ENCODE measurements at places on chromosomes 3 and 15. TPM values are rescaled to one million over a fixed set of nuclear protein-coding genes. Genes with fewer than 3 reads are reported as not detected.

- H3K36me3 ChIP-seq: no peaks in the 10 kb centered on the region
- no peak for DNase-seq
- no peak overlapping the region for H3K27ac ChIP-seq
Observed at GRCh38 chr15:69673291-69673881, 220.8 kb downstream of the RPLP1 start.

- H3K27ac ChIP-seq: no peak overlapping the region
- DNase-seq: no peak
- no peak overlapping the region for H3K4me3 ChIP-seq
- H3K36me3 ChIP-seq: no peaks in the 10 kb centered on the region
- H3K4me1 ChIP-seq: no peaks in the 10 kb centered on the region
- no peaks in the 10 kb centered on the region for H3K27me3 ChIP-seq
Observed at GRCh38 chr3:89314454-89315098, 207.2 kb downstream of the EPHA3 start.

DNA sequence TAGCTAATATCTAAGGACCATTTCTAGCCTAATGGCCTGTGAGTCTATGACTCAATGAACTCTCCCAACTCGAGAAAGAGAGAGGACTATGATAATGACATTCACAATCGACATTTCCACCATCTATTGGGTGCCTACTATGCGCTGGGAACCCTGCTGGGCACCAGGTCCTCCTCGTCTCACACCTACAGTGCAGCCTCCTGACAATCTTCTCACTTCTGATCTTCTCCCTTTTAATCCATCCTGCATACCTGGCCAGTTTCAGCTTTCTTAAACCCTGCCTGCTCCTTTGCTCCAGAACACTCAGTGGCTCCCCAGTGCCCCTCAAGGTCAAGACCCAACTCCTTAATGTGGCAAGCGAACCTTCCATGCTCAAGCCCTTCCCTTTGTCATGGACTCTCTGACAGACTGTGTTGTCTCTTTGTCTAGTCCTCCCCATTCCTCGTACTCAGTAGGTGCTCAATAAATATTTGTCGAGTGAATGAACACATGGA is 3.5 kb upstream of the SLC6A1 start:
- H3K4me1 ChIP-seq: no peaks in the 10 kb centered on the region
- H3K27me3 ChIP-seq: peaks cover 10% of the 10 kb centered on the region
- no peak overlapping the region for H3K4me3 ChIP-seq
- no peak for DNase-seq
- no peaks in the 10 kb centered on the region for H3K36me3 ChIP-seq

GRCh38 chr15:43105077-43105736 is 631 bp downstream of the UBR1 start:
- peaks cover 21% of the 10 kb centered on the region for H3K4me1 ChIP-seq
- no peaks in the 10 kb centered on the region for H3K27me3 ChIP-seq
- H3K36me3 ChIP-seq: no peaks in the 10 kb centered on the region

- peak overlapping the region; percentile 91 for H3K4me3 ChIP-seq
- peaks cover 37% of the 10 kb centered on the region for H3K4me1 ChIP-seq
- peak overlapping the region; percentile 82 for H3K27ac ChIP-seq
- no peaks in the 10 kb centered on the region for H3K27me3 ChIP-seq
Observed at GRCh38 chr15:89335298-89336041, 846 bp upstream of the POLG start.

DNA sequence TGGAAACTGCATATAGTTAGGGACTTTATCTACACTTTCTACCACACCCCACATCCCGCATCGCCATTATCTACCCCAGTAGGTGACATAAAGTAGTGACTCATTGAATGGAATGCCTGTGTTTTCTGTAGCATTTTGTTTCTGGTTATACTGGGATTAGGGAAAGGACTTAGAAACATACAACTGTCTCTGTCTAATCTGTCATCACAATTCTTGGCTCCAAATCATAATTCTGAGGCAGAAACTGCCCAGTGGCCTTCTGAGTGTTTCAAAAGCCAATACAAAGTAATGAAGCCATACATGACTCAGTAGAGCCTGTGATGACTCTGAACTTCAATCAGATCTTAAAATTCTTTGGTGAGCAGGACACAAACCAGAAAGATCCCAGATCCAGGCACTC is 115.7 kb upstream of the CHRM5 start:
- no peak overlapping the region for H3K4me3 ChIP-seq
- no peaks in the 10 kb centered on the region for H3K4me1 ChIP-seq
- no peaks in the 10 kb centered on the region for H3K27me3 ChIP-seq

DNA sequence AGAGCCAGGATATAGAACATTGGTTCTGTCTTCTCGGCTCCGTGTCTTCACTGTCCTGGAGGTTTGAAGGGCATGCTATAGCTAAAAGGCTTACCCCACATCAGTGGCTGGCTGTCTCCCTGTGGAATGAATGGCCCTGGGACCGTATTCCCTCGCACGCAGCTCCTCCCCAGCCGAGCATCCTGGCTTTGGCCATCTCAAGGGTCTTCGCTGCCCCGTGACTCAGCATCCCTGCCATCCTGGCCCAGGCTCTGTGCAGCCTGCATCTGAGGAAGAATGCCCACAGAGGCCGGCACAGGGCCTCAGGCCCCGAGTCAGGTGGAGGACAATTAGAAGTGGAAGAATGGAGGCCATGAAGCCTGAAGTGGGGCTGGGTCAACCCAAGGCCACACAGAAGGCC is 11.0 kb downstream of the LOXL1 start:
- no peak overlapping the region for H3K27ac ChIP-seq
- no peaks in the 10 kb centered on the region for H3K27me3 ChIP-seq
- H3K4me3 ChIP-seq: no peak overlapping the region
- peaks cover 10% of the 10 kb centered on the region for H3K4me1 ChIP-seq

DNA sequence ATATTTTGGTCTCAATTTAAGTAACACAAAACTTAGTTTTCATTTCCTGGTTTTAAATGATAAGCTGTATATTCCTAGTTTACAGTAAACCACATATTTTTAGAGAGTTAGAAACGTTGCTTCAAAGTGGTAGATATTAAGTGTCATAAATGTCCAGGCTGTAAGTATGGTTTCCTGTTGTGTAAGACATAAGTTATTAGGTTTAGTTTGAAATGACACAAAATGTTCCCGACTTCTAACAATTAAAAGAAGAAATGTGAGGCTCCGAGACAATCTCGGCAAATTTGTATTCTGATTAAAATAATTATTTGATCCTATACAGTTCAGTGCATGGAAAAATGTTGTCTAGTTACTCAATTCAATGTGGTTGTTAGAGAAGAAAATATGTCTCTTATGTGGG is 387.3 kb downstream of the EPHA3 start:
- H3K27me3 ChIP-seq: no peaks in the 10 kb centered on the region
- no peak overlapping the region for H3K27ac ChIP-seq
- H3K4me3 ChIP-seq: no peak overlapping the region
- no peaks in the 10 kb centered on the region for H3K4me1 ChIP-seq
- H3K36me3 ChIP-seq: no peaks in the 10 kb centered on the region
- no peak for DNase-seq

DNA sequence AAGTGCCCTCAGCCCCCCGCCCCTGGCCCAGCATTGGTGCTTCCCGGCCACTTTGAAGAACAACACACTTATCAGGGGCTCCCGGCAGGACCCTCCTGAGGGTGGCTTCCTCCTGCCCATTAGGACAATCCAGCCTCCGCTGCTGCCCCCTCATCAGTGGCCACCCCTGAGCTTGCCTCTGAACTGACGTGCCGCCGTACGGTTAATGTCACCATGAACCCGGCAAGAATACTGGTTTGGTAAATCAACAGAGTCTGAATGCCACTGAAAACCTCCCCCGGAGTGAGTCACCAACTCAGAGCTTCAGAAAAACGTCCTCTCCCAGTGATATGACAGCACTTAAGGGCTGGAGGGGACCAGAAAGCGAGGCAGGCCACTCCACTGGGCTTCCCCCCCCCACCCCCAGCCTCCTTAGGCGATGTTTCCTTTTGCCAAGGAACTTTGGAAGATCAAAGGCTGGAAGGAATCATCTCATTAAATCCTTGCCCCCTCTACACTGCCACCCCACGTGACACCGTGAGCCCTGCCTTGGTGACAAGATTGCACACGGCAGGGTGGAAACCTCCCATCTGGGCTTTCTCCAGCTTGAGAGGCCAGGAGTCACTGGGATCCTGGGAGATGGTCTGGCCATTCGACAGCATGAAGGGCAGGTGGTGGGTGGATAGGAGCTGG is 142.1 kb downstream of the NUP210 start:
- DNase-seq: no peak
- H3K27ac ChIP-seq: no peak overlapping the region
- no peaks in the 10 kb centered on the region for H3K4me1 ChIP-seq
- no peaks in the 10 kb centered on the region for H3K36me3 ChIP-seq

DNA sequence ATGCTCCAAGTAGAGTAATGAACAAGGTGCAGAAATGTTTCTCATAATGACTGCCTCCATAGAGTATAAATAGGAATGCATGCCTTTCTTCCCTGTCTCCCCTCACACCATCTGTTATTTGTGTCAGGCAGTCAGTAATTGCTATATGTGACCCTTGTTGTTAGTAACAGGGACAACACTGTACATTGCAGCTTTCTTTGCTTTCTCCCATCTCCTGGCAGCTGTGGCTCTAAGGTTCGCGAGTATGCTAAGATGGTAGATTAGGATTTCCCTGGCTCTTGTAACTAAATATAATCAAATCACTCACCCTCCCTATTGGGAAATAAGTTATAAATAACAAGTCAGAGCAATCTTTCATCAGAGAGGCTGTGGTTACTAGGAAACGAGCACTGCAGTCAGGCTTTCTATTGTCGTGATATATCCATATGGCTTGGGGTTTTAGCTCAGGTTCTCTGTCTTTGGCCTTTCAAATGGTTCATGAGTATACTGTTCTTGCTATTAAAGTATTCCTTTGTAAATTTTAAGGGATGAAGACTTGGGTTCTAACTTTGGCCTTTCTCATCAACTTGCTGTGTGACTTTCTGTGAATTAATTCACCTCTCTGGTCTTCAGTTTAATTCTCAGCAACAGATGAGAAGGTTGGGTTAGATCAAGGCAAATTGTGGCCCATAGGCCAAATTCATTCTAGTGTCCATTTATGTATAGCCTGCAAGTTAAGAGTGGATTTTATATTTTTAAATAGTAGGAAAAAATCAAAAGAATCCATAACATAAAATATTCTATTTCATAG is 8.1 kb upstream of the MINDY4B start:
- no peaks in the 10 kb centered on the region for H3K36me3 ChIP-seq
- no peaks in the 10 kb centered on the region for H3K4me1 ChIP-seq
- no peak overlapping the region for H3K4me3 ChIP-seq
- no peaks in the 10 kb centered on the region for H3K27me3 ChIP-seq
- no peak overlapping the region for H3K27ac ChIP-seq

- H3K27ac ChIP-seq: no peak overlapping the region
- no peaks in the 10 kb centered on the region for H3K4me1 ChIP-seq
- no peak overlapping the region for H3K4me3 ChIP-seq
- no peaks in the 10 kb centered on the region for H3K27me3 ChIP-seq
- DNase-seq: no peak
Observed at GRCh38 chr3:69406163-69406562, 20.3 kb upstream of the FRMD4B start.

GRCh38 chr3:112967828-112968227 is 7.1 kb downstream of the CD200R1 start:
- DNase-seq: no peak
- no peak overlapping the region for H3K4me3 ChIP-seq

The CCDC80 gene
- total RNA-seq: not detected

The ZMYND10 gene
- total RNA-seq: 3.1 TPM

The AADACL2 gene
- total RNA-seq: not detected

Measured in naive thymus-derived CD4-positive, alpha-beta T cell (primary cell).